ENCODE measurements at places on chromosomes 4 and X.
A peak's percentile ranks its signal among the peaks of the same experiment; 100 is the strongest.

- no peak for DNase-seq
Observed at GRCh38 chr4:17884063-17884462, 73.3 kb downstream of the NCAPG start.

- no peak for DNase-seq
Observed at GRCh38 chr4:145487631-145488030, 6.0 kb downstream of the SMAD1 start.

GRCh38 chrX:97895751-97896150 is 1012.0 kb downstream of the RPA4 start:
- no peak for DNase-seq

DNA sequence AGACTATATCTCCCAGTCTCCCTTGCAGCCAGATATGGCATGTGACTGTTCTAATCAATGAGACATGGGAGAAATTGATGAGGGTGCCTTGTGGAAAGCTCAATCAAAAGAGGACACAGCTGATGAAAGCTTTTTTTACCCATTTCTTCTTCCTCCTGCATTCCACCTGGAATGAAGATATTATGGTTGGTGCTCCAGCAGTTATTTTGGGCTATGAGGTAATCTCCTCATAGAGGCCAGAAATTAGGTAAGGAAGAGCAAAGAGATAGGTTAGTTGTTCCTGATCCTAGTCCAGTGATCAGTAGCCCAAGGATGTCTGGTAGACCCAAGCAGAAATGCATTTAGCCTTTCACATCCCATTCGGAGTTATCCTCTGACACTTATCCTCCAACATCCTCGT is 16.8 kb upstream of the KIAA0232 start:
- no peak for DNase-seq

DNA sequence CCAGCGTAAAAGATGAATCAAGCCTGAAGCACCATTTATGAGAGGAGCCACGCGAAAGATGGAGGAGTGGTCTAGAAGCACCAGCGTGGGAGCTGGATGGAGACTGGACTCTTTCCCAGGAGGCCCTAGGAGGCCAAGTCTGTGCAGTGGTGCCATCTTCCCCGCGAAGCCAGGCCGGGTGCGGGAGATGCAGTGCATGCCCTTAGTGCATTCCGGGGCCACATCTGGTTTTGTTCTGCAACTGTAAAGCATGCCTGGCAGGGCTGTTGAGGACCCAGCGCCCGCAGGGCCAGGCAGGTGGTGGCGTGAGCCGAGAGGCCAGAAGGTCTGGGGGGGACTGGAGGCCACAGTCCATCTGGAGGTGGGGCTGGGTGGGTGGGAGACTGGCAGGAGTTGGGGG is 78.6 kb upstream of the ADRA2C start:
- DNase-seq: no peak

DNA sequence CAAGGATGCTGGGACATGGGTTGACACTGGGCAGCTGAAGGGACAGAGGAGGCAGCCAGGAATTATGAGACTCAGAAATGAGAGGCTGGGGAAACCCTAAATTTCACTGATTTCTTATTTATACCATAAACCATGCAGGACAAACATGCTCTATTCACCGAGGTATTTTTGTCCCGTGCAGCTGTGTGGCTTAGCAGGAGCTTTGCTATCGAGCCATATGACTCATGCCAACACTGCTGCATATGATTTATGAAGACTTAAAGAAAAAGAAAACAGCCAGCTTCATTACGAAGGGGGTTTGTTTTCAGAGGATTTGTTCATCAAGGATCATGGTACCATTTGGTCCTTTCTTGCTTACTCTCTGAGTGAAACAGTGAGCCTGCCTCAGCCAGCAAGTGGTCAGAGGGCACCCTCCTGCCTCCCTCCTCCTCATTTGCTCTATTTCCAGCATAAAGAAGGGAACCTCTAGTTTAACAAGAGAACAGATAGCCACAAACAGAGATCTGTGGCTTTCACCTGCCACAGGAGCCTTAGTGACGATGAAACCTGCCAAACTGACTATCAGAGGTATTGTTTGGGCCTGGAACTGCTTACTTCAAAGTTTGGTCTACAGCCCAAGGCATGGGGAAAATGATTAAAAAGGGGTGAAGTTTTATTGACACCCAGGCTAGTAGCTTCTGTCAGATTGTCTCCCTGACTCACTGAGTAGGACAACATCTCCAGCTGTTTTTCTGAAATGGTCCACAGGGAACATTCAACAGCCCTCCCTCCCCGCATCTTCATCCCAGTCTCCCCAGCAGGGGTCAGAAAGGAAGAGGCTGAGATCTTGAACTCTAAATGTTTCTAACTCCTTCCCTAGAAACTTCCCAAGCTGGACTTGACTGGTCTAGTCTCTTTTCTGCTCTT is 80.1 kb upstream of the MAML3 start:
- DNase-seq: no peak

DNA sequence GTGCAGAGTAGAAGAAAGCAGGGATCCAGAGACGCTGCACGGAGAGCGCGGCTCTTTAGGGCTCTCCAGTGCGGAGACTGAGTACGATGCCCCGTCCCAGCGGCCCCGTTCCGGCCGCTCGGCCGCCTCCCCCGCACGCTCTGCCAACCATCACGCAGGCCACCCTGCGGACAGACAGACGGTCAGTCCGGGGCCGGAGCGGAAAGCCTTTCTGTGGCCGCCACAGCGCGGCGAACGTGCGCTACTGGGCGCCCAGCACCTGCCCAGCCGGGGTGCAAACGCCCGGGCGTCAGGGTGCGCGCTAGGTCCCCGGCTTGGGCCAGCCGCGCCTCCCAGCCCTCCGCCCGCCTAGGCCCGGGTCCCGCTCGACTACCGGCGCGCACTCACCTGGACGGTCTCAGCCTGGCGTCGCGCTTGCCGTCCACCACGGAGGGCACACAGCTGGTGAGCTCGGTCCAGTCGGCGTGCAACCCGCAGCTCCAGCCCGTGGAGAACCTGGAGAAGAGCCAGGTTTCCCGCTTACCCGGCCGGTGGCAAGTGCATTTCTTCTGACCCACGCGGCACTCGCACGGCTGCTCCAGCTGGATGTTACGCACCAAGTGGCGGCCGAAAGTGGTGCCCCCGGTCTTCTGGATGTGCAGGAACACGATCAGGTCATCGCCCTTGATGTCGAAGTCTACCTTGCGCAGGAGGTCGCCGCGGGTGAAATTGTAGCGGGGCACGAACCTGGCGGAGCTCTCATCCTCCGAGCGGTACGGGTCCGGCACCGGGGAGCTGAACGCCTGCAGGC is 1.8 kb downstream of the HS6ST2 start:
- no peak for DNase-seq

- no peak for DNase-seq
Observed at GRCh38 chrX:3680459-3680858, 33.0 kb downstream of the PRKX start.

GRCh38 chrX:3940000-3940610 is 226.7 kb upstream of the PRKX start:
- no peak for DNase-seq

GRCh38 chrX:65750674-65751469 is 83.4 kb downstream of the MSN start:
- no peak for DNase-seq

- no peak for DNase-seq
Observed at GRCh38 chr4:30056016-30056766, 664.0 kb upstream of the PCDH7 start.

DNA sequence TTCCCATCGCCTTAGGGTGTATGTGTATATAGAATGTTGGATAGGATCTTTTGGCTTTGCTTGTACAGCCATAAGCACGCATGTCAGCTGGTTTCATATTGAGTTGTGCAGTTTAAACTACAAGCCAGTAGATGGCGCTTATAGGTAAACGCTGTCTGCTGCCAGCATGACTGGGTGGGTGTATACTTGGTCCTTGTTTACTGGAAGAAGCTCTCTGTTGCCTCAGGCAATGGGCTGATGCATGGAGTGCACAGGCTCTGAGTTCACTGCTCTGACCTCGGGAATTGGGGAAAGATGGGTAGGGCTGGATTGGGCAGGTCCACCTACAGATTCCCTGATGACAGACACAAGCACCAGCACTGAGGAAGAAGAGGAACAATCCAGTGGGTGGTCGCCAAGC is 831.5 kb downstream of the STIM2 start:
- DNase-seq: no peak

DNA sequence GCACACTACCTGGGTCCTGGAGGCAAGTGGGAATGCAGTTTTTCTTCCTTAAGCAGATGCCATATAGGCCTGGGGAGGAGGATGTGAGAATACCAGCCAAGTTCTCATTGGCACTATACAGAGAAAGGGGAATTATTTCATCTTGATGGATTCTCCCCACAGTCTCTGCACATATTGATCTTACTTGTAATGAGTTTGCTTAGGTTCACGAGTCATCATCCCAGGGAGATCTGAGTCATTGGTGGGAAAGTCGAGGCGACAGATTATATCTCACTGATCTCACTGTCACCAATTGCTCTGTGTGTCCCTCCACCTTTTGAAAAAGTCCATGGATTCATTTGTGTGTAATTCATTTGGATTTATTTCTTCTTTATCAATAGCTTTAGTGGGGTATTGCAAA is 156.8 kb downstream of the AR start:
- no peak for DNase-seq

DNA sequence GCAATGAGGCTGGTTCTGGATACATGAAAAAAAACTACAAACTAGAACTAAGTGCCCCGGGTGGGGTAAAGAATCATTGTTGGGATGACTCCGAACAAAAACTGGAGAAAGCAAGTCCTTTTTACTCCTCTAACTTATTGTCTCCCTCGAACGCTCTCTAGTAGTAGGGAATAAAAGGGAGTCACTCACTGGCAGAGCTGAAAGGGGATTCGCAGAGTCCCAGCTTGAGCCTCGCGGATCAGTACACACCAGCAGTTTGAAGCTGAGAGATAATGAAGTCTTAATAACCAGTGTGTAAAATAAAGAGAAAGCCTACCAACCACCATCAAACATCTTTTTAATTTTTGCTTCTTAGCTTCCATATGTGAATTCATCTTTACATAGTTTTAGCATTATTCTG is 521.9 kb upstream of the ARX start:
- DNase-seq: no peak

DNA sequence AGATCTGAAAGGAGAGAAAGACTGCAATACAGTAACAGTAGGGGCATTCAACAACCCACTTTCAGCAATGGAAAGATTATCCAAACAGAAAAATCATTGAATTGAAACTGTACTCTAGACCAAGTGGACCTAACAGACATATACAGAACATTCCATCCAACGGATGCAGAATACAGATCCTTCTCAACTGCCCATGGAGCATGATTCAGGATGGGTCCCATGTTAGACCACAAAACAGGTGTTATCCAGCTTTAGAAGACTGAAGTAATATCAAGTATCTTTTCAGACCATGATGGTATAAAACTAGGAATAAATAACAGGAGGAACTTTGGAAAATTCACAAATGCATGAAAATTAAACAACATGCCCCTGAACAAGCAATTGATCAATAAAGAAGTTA is 567.2 kb upstream of the MAGEB2 start:
- no peak for DNase-seq

GRCh38 chrX:153400146-153401132 is 711 bp downstream of the PNMA6E start:
- peak; percentile 41 for DNase-seq

DNA sequence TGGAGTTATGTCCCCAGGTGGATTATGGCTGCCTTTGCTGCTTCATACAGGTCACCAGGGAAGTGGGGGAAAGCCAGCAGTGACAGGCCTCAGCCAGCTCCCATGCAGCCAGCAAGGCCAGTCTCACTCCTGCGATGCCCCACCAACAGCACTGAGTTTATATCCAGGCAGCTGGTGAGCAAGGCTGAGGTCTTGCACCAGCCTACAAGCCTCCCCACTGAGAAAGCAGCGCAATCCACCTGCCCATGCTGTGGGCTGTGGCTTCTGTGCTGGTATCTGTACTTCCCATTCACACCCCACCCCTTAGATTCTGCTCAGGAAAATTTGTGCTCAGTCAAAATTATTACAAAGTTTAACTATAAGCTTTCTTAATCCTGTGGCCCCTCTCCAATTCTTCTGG is 153.5 kb downstream of the HHIP start:
- DNase-seq: no peak

- no peak for DNase-seq
Observed at GRCh38 chrX:8773117-8773516, 28.1 kb downstream of the FAM9A start.

DNA sequence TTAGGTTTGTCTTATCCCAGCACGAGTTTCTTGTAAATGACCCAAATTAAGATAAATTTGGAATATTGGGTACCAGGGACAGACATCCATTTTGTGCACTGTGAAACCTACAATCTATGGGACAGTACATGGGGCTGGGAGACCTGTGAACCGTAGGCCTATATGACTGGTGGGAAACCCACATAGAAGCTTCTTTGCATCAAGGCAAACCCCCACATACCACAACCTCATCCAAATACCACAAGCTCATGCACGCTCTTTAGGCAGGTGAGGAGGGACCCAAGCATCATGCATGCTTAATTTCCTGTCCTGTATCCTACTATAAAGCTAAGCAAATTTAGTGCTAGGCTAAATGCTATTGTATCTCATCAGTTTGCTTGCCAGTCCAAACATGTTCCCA is 47.8 kb downstream of the NIPAL1 start:
- DNase-seq: no peak

GRCh38 chr4:88391703-88392102 is 13.1 kb downstream of the HERC6 start:
- no peak for DNase-seq

DNA sequence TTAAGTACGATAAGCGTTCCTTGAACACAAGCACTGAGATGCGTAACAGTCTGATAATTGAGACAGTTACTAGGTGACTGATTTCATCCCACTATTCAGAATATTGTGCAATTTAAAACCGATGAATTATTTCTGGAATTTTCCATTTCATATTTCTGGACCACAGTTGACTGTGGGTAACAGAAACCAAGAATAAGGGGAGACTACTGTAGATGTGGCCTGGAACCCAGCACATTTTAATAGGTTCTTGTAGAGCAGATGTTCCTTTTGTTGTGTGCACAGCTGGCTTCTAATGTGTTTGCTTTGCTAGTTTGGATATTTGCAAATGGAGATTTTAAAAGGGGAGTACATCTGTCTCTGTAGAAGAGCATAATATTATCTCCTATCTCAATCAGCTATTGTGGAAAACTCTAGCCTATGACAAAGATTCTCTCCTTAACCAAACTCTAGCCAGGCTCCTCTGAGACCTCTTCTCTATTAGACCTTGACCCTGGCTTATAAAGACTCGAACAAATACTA is 16.4 kb downstream of the NAAA start:
- DNase-seq: no peak

- no peak for DNase-seq
Observed at GRCh38 chrX:9957743-9958142, 9.4 kb upstream of the CLDN34 start.

- DNase-seq: no peak
Observed at GRCh38 chr4:82543131-82543530, 18.7 kb downstream of the TMEM150C start.

Measured in liver (tissue), 10 donors.